ENCODE measurements at places on chromosomes 2 and 18.

- DNase-seq = no peak
These were observed 243.9 kb upstream of the SIX2 start for GRCh38 chr2:45253151-45253550.

- no peak for DNase-seq
These were observed 127.8 kb downstream of the MEP1B start for GRCh38 chr18:32317651-32318050.

DNA sequence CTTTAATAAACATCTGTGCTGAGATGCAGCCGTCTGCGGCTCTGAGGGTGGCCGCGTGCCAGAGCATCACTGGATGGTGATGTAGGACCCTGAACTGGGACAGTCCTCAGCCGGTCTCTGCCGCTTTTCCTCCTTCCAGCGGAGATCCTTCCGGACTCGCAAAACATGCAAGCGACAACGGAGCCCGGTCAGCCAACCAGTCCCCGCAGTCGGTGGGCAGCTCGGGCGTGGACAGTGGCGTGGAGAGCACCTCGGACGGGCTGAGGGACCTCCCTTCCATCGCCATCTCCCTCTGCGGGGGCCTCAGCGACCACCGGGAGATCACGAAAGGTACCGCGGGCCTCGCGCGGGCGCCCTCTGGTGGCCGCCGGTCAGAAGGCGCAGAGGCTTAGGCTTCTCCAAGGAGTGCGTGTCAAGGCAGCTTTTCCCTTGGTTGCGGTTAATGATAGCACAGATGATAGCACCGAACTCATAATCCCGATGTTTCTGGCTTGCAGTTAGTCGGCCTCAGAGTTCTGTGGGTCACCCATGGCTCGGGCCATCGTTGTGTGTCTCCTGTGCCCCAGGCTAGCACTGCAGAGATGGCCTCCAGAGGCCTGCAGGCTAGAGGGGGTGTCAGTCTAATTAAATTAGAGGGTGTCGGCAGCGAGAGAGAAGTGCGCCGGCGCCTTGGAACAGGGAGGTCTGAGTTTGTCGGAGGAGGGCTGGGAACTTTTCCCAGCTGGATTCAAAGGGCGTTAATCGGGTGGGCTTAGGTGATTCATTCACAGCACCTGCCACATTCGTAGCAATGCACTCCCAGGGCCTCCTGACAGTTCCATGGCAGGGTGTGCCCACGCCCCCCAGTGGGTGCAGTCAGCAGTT lies 38.5 kb downstream of the LPIN1 start:
- DNase-seq = peak; percentile 22

GRCh38 chr2:829047-829446 lies 121.6 kb upstream of the SNTG2 start:
- no peak for DNase-seq

- DNase-seq = no peak
These were observed 24.7 kb upstream of the IMPA2 start for GRCh38 chr18:11956371-11957308.

- DNase-seq = no peak
These were observed 491.8 kb upstream of the ACVR2A start for GRCh38 chr2:147353072-147353381.

DNA sequence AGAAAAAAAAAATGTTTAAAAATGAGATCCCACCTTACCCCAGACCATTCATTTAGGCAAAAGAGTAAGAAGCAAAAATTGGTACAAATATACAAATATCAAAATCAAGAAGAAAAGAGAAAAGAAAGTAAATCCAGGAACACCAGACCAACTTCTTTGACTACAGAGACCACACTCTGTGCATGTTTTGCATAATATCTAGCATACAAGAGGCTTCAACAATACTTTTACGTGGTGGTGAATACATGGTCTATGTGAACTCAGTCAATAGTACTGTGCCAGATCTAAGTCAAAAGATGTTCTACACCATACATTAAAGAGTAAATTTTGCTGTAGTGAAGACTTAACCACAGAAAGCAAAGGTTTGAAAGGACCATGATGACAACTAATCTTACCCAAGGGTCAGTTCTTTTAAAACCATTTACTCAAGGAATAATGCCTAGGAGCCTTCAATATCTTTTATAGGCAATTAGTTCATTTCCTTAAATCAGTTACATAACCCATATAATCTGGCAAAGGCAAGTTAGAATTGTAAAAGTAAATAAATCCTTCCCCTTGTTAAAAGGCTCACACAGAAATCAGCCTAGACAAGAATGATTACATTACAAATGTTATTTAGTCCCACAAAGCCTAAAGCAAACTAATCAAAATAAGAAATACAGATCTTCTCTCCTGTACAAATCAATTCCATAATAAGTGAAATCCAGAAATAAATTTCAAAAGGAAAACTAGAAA lies 115.2 kb downstream of the EXOC6B start:
- DNase-seq = no peak

- DNase-seq = no peak
These were observed 85.6 kb upstream of the TSPYL6 start for GRCh38 chr2:54341656-54342055.

- DNase-seq = no peak
These were observed 52.5 kb upstream of the TTN start for GRCh38 chr2:178859730-178860129.

- no peak for DNase-seq
These were observed 28.7 kb downstream of the MSH6 start for GRCh38 chr2:47811668-47812067.

- no peak for DNase-seq
These were observed 68.7 kb downstream of the MAP4K3 start for GRCh38 chr2:39368376-39368775.

- no peak for DNase-seq
These were observed 47.5 kb upstream of the HNRNPA3 start for GRCh38 chr2:177165061-177165583.

GRCh38 chr2:44459739-44460138 lies 98.0 kb downstream of the CAMKMT start:
- no peak for DNase-seq

DNA sequence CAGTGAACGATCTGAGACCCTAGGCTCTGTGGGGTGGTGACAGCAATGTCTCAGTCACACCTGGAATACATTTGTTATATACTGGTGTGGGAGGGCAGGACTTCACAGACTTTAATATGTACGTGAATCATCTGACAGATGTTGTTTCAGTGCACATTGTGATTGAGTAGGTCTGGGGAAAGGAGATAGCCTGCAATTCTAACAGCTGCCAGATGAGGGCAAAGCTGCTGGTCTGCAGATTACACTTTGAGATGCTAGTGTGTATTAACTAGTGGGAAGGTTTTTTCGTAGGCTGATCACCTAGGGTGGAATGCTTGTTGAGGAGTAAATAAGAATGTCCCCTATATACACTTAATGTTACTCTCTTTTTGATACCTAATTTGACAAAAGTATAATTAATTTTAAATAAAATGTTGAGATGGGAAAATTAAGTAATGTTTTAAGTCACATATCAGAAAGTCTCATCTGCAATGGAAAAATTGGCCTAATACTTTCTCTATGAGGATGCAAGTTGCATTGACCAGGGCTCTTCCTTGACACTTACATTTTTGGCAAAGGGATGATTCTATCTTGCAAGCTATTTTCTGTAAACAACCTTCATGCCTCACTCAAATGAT lies 496.9 kb upstream of the HNMT start:
- DNase-seq = no peak

DNA sequence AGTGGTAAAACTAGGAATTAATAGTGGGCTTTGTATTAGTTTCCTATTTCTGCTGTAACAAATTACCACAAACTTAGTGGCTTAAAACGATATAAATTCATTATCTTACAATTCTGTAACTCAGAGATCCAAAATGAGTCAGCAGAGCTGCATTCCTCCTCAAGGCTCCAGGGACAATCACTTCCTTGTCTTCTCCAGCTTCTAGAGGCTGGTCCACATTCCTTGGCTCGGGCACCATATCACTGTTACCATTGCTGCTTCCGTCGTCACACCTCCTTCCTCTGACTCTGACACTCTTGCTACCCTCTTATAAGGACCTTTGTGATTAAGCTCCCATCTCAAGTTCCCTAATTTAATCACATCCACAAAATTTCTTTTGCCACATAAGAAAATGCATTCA lies 567.8 kb upstream of the KLHL29 start:
- no peak for DNase-seq

GRCh38 chr18:58402247-58402646 lies 226.6 kb downstream of the ALPK2 start:
- DNase-seq = no peak

- DNase-seq = no peak
These were observed 129.0 kb upstream of the COPS8 start for GRCh38 chr2:236956641-236957040.

- DNase-seq = no peak
These were observed 184.7 kb upstream of the DLGAP1 start for GRCh38 chr18:4639628-4640310.

GRCh38 chr18:23141104-23141999 lies 6.1 kb downstream of the CABLES1 start:
- DNase-seq = no peak

DNA sequence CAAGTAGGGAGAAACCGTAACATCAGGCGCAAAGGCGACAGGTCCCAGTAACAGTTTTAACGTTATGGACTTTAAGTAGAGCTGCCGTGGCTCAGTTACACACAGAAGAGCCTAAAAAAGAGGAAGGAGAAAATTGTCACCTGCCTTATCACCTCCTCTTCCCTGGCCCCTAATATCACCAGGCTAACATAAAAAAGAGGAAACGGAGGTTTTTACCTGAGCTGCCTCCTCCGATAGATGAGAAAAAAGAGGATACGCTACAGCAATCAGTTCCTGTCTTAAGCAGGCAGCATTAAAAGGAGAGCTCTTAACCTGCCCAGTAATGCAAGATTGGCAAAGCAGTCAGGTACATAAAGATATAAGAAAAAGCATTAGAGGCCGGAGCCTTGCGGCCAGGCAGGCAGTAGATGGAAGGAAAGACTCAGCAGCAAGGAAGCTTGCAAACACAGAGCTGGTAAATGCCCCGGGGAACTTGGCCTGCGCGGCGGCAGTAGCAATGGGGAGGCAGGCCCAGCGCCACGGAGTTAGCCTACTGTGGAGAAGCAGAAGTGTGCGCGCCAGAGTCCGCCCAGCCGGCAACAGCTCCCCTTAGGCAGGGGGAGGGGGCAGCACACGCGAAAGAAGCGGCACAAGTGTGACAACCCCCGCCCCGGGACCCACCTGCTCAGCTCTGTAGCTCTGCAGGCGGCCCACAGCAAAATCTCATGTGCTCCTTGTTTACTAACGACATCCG lies 116.3 kb upstream of the SCN7A start:
- DNase-seq = no peak

- DNase-seq = no peak
These were observed 19.4 kb downstream of the FZD5 start for GRCh38 chr2:207750345-207750744.

GRCh38 chr18:50791599-50792438 lies 28.0 kb downstream of the MRO start:
- no peak for DNase-seq

DNA sequence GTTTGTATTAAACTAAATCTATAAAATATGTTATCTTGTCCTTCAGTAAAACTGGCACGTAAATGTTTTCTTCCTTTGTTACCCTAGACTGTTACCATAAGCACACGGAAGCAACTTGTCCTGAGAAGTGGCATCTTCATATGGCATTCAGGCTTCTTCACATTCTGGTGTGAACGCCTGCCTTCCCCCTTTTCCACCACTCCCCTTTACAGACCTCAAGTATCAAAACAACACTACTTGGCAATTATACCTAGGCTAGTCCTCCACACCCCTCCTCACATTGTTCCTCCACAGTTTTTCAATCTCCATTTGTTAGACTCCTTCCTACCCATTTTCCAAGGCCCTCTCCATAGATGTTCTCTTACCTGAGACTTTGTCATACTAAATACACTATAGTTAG lies 2.9 kb downstream of the MEX3C start:
- DNase-seq = no peak

- no peak for DNase-seq
These were observed 112.1 kb downstream of the KYNU start for GRCh38 chr2:142989273-142990204.

DNA sequence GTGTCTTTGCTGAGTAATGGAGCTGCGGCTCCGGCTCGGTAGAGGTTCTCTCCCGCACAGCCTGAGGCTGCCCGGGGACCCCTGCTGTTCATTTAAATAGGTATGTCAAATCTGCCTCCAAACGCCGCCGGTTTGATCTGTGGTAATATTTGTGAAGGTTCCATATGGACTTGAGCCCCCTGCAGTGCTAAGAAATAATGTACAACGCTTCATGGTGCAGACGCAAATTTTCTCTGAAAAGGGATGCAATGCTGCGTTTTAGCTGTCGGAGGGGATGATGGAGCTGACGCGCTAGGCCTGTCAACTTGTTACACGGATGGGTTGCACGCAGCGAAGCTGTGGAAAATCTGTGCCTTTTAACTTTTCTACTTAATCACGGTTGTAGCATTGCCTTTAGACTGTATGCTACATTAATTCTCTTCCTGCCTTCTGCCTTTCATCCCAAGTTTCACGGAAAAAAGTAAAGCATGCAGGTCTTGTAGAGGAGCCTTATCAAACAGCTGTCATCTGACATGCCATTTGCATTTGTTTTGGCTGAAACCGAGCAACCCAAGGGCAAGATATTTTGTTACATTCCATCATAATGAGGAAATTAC lies 43.2 kb downstream of the MRPS9 start:
- DNase-seq = no peak
